ENCODE measurements at places on chromosomes 7 and 10.

DNA sequence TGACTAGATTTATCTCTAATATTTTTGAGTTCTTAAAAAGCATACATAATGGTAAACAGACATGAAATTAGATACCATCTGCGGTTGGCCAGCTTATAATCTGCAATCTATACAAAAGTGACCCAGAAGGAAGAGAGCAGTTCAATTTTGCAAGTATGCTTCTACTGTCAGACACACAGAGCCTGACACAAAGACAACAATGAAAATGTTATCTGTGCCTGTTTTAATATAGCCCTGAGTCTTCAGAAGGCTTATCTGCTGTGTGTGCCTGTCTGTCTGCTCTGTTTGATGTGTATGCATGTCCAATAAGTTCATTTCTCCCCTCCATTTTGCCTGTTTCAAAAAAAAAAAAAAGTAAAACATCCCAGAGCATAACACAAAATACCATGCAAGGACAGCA, 73.3 kb upstream of the FHIP2A start:
- no peak for DNase-seq

DNA sequence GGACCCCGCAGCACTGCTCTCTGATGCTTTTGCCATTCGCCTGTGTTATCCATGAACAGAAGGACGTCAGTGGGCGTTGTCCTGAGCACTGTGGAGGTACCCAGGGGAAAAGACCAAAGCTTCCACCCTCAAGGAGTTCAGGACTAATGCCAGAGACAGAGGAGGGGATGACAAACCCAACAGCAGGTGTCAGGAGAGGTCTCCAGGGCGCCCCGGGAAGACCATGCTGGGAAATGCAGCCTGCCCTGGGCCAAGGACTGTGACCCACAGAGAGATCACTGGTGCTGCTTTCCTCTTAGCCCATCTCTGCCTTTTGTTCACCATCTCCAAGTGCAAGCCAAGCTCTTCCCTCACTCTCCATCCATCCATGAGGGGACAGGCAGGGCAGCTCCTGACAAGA, 166.8 kb upstream of the PFKP start:
- DNase-seq, result no peak

DNA sequence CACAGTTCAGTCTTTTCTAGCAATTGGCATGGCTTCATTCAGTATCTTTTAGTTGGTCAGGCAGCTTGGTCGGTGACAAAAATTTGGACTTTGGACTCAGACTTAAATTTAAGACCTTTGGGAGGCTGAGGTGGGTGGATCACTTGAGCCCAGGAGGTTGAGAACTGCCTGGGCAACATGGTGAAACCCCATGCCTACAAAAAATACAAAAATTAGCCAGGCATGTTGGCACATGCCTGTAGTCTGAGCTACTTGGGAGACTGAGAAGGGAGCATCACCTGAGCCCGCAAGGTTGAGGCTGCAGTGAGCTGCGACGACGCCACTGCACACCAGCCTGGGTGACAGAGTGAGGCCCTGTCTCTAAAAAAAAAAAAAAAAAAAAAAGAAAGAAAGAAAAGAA, 19.5 kb upstream of the ITPRID1 start:
- DNase-seq, result no peak

- no peak for DNase-seq
Observed at GRCh38 chr10:61120805-61121204, 176.8 kb upstream of the RHOBTB1 start.
